ENCODE measurements at places on chromosomes 6 and 20. TPM values are rescaled to one million over a fixed set of nuclear protein-coding genes. Genes with fewer than 3 reads are reported as not detected.

GRCh38 chr6:25046942-25047341 lies 111.2 kb upstream of the RIPOR2 start:
- no peak for DNase-seq

GRCh38 chr6:135168766-135169165 lies 12.3 kb upstream of the MYB start:
- DNase-seq = no peak

GRCh38 chr20:44594730-44595129 lies 12.4 kb downstream of the PKIG start:
- DNase-seq = no peak

- peak; percentile 67 for DNase-seq
These were observed 214.9 kb downstream of the ZFAND3 start for GRCh38 chr6:38034274-38034914.

DNA sequence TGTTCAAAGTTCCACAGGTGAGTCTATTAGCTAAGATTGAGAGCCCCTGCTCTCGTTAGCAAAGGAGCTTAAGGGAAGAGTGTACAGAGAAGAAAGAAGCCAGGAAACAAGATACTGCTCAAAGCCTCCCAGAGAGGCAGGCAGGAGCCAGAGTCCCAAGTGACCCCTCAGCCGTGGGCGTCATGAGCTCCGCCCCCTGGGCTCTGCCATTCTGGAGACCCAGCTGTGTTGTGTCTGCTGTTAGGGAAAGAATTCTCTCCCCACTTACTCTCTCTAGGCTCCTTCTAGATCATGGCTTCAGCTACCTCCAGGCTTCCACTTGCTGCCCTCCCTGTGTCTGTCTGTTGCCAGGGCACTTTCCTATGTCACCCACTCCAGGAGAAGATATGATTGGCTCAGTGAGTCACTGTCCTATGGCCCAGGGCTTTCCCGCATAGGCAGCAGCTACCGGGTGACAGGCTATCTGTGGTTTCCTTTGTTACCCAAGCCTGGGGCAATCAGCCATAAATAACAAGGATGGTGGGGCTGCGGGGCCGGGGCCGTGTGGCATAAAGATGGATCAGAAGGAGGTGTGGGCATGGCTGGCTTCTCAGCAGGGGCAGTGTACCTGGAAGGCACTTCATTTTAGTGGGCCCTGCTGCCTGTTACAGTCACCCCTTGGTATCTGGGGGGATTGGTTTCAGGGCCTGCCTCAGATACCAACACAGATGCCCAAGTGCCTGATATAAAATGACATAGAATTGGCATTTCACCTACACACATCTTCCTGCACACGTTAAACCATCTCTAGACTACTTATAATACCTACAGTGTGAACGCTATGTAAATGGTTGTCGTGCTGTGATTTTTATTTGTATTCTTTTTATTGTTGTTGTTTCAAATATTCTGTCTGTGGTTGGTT lies 118.9 kb downstream of the ARMC2 start:
- DNase-seq = peak; percentile 37

GRCh38 chr6:21665392-21666200 lies 72.0 kb downstream of the SOX4 start:
- peak; percentile 13 for DNase-seq

DNA sequence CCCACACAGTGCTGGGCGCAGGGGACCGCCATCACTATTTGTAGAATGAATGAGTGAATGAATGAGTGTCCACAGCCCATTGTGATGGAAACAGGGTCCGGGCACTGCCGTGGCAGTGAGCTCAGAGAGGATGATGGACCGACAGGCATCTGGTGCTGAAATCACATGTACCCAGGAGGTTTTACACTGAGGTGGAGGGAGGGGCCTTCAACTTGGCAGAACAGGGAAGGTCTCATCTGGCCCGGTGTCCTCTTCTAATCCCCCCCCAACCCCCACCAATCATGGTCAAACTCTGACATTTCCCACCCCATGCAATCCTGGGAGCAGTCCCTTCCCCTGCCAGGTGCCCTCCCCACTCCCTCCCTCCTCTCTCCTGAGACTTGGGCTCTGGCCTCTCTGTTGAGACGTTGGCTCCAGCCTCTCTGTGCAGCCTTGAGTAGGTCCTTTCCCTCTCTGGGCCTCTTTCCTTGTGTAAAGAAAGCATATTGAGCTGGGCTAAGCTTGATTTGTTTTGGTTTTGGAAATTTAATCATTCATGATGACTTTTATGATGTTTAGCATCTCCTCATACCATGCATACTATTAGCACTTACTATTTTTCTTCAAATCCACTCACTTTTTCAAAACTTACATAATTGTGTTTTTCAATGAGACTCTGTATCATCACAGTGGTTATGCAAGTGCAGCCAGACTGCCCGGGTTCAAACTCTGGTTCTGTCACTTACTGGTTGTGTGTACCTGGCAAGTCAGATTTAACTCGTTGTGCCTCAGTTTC lies 10.8 kb downstream of the KIAA1755 start:
- DNase-seq = no peak

- no peak for DNase-seq
These were observed 117.4 kb downstream of the ADAT2 start for GRCh38 chr6:143333081-143333480.

DNA sequence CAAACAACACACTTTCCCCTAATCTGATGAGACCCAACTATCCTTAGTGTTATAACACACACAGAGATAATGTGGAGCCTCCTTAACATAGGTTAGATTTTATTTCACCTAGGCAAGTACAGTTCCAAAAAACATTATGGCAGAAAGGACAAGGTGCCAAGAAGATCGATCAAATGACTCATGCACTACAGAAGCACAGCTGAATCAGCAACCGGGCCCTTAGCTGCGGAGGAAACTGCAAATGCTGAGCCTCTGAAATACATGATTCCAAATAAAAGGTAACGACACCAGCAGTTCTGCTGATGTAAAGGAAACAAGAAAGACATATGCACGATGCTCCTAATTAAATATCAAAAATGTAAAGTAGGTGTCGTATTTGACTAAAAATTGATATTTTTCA lies 19.9 kb upstream of the MUC21 start:
- no peak for DNase-seq

GRCh38 chr20:43140726-43141125 lies 49.0 kb downstream of the PTPRT start:
- DNase-seq = no peak

- no peak for DNase-seq
These were observed 544.9 kb downstream of the PKHD1 start for GRCh38 chr6:51542475-51542874.

- no peak for DNase-seq
These were observed 490.9 kb upstream of the SOX4 start for GRCh38 chr6:21102624-21103023.

DNA sequence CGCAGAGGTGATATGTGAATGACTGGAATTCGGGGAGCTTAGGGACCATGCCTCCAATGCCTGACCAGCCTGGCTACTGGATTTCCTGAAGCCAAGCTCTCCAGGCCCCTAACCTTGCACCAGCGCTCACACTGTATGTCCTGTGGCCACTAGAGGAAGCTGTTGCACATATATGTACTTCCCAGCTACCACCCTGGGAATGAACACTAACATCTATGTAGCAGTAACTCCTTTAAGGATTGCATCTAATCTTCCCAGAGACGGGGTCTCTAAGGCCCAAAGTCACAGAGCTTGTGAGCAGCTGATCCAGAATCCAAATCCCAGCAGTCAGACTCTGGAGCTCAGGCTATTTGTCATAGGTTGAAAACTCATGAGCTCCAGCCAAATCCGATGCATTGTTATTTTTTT lies 20.4 kb upstream of the BPIFB1 start:
- peak; percentile 68 for DNase-seq

- no peak for DNase-seq
These were observed 662.6 kb downstream of the BCKDHB start for GRCh38 chr6:80769106-80769505.

DNA sequence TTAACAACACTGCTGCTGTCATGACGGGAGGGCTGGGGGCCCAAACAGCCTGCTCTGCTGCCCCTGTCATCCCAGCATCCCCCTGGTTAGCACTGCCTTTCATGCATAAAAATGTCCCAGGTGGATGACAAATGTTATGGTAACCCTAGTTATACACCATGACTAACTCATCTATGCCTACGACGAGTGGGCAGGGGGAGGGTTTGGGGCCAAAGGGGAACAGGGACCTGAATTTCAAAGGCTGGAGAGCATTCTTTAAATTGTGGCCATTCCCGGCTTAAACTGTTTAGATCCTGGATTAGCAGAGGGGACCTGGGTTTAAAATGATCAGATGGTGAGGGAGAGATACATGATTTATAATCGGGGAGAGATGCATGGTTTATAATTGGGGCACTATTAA lies 24.4 kb downstream of the GNAS-AS1 start:
- DNase-seq = no peak

DNA sequence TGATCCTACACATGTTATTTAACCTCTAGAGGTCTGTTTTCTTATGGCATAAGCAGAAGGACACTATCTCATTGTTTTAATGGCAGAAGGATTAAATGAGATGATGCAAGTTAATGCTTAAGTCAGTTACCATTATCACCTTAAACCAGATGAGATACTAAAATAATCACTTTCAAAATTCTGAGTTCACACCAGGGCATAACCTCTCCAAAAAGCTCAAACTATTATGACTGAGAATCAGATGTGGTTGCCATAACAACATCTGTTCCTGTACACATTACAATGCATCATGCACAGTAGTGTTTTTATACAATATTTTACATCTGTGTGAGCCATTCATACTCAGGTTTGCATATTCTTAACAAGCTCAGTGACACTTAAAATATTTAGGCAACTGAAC lies 10.2 kb downstream of the ADNP start:
- DNase-seq = peak; percentile 43

- no peak for DNase-seq
These were observed 71.8 kb downstream of the ATG5 start for GRCh38 chr6:106253731-106254130.

- DNase-seq = peak; percentile 26
These were observed 735 bp downstream of the FAM135A start for GRCh38 chr6:70413992-70414494.

DNA sequence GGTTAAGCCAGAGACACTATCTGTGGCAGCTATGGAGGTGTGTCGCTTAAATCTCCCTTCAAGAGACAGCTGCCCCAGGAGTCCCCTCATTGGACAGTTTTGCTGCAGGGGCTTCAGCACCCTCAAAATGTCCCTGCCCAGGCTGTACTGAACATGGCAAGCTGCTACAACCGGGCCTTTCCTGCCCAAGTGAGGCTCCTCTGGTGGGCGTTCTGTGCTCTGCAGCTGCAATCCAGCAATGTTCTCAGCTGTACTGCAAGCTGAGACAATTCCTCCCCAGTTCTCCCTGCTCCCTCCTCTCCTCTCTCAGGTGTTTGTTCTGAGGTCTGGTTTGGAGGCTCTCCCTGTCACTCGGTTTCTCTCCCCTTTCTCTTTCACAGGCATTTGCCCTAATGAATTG lies 190.8 kb upstream of the LAMP5 start:
- DNase-seq = peak; percentile 4

DNA sequence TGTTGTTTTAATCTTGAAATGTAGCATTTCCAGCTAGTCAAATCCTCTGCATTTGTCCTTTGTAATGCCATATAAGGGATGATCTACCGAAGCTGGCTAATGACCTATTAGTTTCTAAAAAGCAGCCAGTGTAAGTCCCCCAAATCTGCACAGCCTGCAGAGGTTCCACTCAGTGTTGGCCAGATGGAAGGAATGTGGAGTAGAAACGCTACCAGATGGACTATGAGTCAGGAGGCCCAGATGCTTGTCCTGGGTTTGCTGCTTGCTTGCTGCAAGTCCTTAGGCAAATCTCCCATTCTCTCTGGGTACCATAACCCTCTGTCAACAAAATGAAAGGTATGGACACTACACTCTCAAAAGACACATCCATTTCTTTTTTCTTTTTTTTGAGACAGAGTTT lies 149.8 kb downstream of the BTBD9 start:
- no peak for DNase-seq

- DNase-seq = peak; percentile 65
These were observed 3.5 kb downstream of the GNMT start for GRCh38 chr6:42963855-42964605.

DNA sequence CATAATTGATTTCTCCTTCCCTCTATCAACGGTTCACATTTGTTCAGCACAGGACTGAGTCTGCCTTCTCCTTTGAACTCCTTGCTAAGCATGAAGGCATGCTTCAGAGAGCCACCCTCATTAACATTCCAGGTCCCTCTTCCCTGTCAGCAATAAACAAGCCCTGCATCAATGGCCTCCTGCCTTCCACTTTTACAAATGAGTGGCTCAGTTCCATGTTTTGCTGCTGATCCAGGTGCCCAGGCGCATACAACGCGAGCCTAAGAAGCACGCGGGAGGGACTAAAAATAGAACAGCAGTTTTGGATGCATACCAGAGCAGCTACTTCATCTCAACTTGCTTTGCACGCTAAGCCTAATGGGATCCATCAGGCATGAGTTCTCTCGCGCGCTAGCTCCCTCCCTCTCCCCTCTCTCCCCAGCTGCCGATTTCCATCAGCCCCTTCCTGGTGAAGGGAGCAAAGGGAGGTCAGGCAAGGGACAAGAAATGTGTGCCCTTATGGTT lies 53.4 kb downstream of the TRAF3IP2 start:
- peak; percentile 94 for DNase-seq

GRCh38 chr6:118897386-118897785 lies 3.4 kb downstream of the ASF1A start:
- DNase-seq = no peak

GRCh38 chr6:165002866-165003265 lies 306.5 kb downstream of the C6orf118 start:
- DNase-seq = no peak

- no peak for DNase-seq
These were observed 8.7 kb downstream of the DNAAF9 start for GRCh38 chr20:3398681-3399252.

DNA sequence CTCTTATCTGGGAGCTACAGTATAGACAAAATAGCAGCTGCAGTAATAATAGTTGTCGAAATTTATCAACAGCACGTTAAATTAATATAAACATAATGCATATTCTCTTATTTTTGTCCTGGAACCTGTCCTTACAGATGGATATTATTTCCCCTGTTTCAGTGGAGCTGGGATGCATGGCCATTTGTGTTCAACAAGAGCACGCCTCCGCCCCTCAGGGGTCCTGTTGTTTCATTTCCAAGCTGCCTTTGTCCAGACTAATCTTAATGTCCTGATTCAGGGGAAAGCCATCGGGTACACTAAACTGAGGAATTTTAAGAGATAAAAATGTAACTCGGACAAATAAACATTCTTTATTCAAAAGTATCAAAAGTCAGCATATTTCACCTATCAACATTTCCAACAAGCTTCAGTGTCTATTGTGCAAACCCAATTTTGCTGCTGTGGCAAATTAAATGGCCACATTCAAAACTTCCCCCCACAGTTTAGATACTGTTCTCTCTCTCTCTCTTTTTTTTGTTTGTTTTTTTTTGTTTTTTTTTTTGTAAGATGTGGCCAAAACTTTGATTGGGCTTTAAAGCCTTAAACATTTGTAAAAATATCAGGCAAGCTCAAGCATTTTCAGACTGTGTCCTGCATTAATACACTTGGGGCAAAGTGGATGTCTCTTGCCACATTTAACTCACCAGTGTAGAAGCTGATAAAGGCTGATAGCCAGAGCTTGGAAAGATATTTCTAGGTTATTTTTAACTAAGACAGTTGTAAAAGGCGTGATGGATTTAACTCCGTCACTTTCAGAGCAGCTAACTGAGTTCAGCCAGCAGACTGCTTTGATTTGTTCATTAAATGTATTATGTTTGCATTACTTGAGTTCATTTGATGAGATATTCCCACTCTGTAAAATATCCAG lies 112.5 kb upstream of the QKI start:
- DNase-seq = no peak

Gene EBF4
- total RNA-seq = 1.0 TPM

Gene C6orf163
- 1.0 TPM for total RNA-seq

Gene MLIP
- 4.4 TPM for total RNA-seq

Gene GINS1
- 20.8 TPM for total RNA-seq

Gene DCDC2
- 1.0 TPM for total RNA-seq

Gene LGSN
- not detected for total RNA-seq

Gene MCM8
- 6.8 TPM for total RNA-seq

Gene OR14J1
- total RNA-seq = not detected

Gene GPX5
- total RNA-seq = not detected

Gene INSM1
- not detected for total RNA-seq

Measured in dermis blood vessel endothelial cell (primary cell).